Left lung (tissue), 14 donors: ENCODE measurements at places on chromosomes 12 and 14. TPM values are rescaled to one million over a fixed set of nuclear protein-coding genes. Genes with fewer than 3 reads are reported as not detected.

GNB3 gene
- 3.3 TPM for total RNA-seq

PGF gene
- total RNA-seq = 3.4 TPM

CERS5 gene
- 40.1 TPM for total RNA-seq

DENND5B gene
- total RNA-seq = 6.0 TPM

MDGA2 gene
- 0.17 TPM for total RNA-seq
